Ovary (tissue), 10 donors: ENCODE measurements at places on chromosomes 5 and 9. TPM values are rescaled to one million over a fixed set of nuclear protein-coding genes. Genes with fewer than 3 reads are reported as not detected.

C5orf58 gene
- total RNA-seq, result not detected

KIF12 gene
- total RNA-seq, result 2.4 TPM

NMUR2 gene
- total RNA-seq, result 0.15 TPM

GRCh38 chr5:128254789-128255188 lies 171.2 kb downstream of the SLC12A2 start:
- H3K4me1 ChIP-seq, result peaks cover 2% of the 10 kb centered on the region
- H3K4me3 ChIP-seq, result no peak overlapping the region
- no peak overlapping the region for H3K27ac ChIP-seq
- no peaks in the 10 kb centered on the region for H3K27me3 ChIP-seq
